ENCODE measurements at places on chromosomes 11 and 22. TPM values are rescaled to one million over a fixed set of nuclear protein-coding genes. Genes with fewer than 3 reads are reported as not detected.

GRCh38 chr11:110508786-110509185 lies 79.0 kb downstream of the FDX1 start:
- H3K27me3 ChIP-seq = no peaks in the 10 kb centered on the region
- no peaks in the 10 kb centered on the region for H3K4me1 ChIP-seq
- H3K36me3 ChIP-seq = no peaks in the 10 kb centered on the region
- DNase-seq = no peak
- no peak overlapping the region for H3K27ac ChIP-seq

The FOLR3 gene
- total RNA-seq = not detected

DNA sequence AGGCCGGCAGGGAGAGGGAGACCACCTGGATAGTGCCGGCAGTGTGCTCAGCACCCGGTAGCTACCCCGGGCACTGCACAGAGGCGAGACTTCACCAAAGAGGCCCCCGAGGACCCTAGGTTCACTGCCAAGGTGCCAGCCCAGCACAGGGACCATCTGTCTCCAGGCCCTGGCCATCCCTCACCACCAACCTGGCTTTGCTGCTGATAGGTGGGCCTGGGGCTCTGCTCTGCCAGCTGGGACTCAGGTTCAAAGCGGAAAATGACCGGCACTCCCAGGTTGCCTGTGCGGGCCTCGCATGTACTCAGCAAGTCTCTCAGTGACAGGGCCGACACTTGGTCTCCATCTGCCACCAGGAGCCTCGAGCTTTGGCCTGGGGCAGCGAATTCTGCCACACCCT lies 812.2 kb downstream of the BRD1 start:
- no peaks in the 10 kb centered on the region for H3K4me1 ChIP-seq
- H3K27me3 ChIP-seq = no peaks in the 10 kb centered on the region
- no peak overlapping the region for H3K27ac ChIP-seq
- no peak overlapping the region for H3K4me3 ChIP-seq
- no peaks in the 10 kb centered on the region for H3K36me3 ChIP-seq

DNA sequence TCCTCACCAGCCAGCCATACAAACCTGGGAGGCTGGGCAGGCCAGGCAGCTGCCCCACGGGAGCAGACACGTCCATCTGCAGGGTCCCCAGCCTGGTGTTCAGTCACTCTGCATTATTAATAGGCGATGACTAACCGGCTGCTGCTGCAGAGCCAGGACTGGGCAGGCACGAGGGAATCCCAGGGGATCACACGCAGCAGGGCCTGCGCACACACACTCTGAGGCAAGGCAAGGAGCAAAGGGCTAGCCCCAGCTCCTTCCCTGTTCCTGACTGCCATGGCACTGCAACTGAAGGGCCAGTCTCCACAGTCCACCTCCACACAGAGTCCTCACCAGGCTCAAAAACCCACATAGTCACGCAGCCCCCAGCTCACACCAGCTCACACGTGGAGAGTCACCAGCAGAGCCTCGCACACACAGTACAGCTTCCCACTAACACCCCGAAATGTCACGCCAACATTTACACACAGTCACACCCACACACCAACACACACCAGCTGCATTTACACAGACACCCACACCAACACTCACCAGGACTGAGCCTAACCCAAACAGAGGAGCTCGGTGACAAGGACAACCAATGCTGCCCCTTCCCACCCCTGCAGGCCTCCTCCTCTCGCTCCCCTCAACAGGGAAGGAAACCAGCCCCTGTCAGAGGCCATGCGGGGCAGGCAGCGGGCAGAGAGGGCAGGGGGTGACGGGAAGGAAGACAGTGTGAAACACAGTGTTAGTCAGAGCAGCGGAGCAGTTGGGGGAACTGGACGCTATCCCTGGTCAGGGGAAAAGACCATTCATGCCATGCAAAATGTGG lies 47.3 kb downstream of the NRXN2 start:
- H3K27ac ChIP-seq = no peak overlapping the region
- H3K4me1 ChIP-seq = no peaks in the 10 kb centered on the region
- no peak for DNase-seq
- no peaks in the 10 kb centered on the region for H3K36me3 ChIP-seq

GRCh38 chr11:64244966-64245365 lies 1.8 kb downstream of the PPP1R14B start:
- no peaks in the 10 kb centered on the region for H3K27me3 ChIP-seq
- H3K36me3 ChIP-seq = no peaks in the 10 kb centered on the region
- no peak for DNase-seq
- peak overlapping the region; percentile 67 for H3K27ac ChIP-seq
- H3K4me3 ChIP-seq = peak overlapping the region; percentile 66

DNA sequence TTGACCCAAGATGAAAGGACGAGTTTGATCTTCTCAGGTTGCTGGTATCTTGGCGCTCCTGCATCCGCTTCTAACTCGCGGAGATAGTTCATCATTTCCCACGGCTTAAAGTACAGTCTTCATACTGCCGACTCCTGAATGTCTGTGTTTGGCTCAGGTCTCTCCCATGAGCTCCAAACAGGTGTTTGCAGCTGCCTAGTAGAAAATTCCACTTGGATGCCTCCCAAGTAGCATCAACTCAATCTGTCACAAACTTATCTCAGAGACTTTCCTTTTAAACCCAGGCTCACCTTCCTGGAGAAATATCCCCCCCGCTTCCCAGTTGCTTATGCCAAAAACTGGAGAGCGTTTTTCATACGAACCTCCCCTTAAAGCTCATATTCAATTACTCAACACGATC lies 986.5 kb downstream of the TBC1D22A start:
- no peaks in the 10 kb centered on the region for H3K4me1 ChIP-seq
- no peaks in the 10 kb centered on the region for H3K27me3 ChIP-seq
- no peak for DNase-seq
- no peak overlapping the region for H3K4me3 ChIP-seq
- H3K36me3 ChIP-seq = no peaks in the 10 kb centered on the region

DNA sequence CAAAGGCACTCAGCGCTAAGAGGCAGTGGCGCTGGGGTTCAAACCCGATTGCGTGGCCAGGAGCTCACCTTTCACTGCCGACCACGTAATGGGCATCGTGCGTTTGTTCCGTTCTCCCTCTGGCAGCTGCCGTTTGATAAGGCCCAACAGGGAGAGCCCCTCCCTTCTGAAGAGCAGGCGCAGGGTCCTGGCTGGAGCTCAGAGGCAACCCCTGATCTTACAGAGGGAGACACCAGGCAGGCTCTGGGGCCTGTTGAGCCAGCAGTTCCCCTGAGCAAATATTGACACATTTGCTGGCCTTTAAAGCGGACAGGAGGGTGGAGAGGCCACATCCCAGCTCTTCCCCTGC lies 11.7 kb upstream of the C1QTNF6 start:
- peaks cover 37% of the 10 kb centered on the region for H3K4me1 ChIP-seq
- H3K27ac ChIP-seq = peak overlapping the region; percentile 45
- no peak for DNase-seq
- H3K4me3 ChIP-seq = peak overlapping the region; percentile 60
- no peaks in the 10 kb centered on the region for H3K27me3 ChIP-seq
- no peaks in the 10 kb centered on the region for H3K36me3 ChIP-seq

The NAALADL1 gene
- total RNA-seq = 10.8 TPM

The TSSK2 gene
- not detected for total RNA-seq

- peak overlapping the region; percentile 3 for H3K4me3 ChIP-seq
- peaks cover 67% of the 10 kb centered on the region for H3K4me1 ChIP-seq
- H3K27me3 ChIP-seq = no peaks in the 10 kb centered on the region
- DNase-seq = no peak
- no peaks in the 10 kb centered on the region for H3K36me3 ChIP-seq
- no peak overlapping the region for H3K27ac ChIP-seq
Observed at GRCh38 chr22:40183029-40183581, 5.4 kb downstream of the TNRC6B start.

DNA sequence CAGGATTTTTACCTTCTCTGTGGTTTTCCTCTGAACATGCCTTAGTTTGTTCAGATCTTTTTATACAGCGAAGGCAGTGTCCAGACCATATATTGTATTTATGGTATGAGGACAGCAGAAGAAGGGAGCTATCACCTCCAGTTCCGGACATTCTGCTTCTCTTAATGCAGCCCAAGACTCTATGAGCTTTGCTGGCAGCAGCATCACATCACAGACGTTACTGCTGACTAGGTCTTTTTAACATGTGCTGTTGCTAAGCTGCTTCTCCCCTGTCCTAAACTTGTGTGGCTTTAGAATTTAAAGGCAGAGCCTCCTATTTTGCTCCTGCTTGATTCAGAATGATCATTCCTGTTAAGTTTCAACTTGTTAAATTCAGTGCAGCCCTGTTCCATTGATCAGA lies 13.4 kb downstream of the MICAL2 start:
- H3K27ac ChIP-seq = peak overlapping the region; percentile 29
- H3K4me1 ChIP-seq = peaks cover 15% of the 10 kb centered on the region
- no peak overlapping the region for H3K4me3 ChIP-seq

- H3K4me3 ChIP-seq = no peak overlapping the region
- H3K27me3 ChIP-seq = no peaks in the 10 kb centered on the region
- no peaks in the 10 kb centered on the region for H3K4me1 ChIP-seq
- no peaks in the 10 kb centered on the region for H3K36me3 ChIP-seq
Observed at GRCh38 chr11:61707574-61707973, 27.4 kb downstream of the DAGLA start.

DNA sequence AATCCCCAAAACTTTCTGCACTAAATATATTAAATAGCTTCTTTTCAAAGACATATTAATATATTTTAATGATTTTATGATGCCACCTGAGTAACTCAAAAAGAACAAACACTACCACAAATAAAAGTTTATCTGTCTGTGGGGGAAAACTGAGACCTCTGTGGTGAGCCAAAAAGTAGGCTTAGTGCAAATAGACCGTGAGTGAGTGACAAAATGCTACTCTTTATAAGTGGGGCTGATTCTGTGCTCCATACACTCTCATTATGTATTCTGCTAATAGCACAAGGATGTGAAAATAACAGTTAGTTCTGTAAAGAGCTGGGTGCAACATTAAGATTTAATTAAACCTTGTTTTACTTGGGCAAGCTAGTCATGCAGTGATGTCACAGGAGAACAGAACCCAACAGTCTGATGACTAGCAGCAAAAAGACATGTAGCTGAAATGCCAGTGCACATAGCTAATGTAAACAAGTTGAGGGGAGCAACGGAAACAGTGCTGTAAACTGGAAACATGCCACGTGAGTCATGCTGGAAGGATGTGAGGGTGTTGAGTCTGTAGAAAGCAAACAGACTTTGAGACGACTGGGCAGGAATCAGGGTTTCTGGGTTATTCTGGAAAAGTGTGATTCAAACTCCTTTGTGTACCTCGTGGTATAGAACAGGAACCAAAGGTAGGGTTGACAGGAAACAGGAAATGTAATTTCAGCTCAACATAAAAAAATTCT lies 1130.4 kb downstream of the LRRC4C start:
- no peaks in the 10 kb centered on the region for H3K27me3 ChIP-seq
- no peak for DNase-seq
- H3K4me3 ChIP-seq = no peak overlapping the region
- no peak overlapping the region for H3K27ac ChIP-seq
- no peaks in the 10 kb centered on the region for H3K4me1 ChIP-seq

DNA sequence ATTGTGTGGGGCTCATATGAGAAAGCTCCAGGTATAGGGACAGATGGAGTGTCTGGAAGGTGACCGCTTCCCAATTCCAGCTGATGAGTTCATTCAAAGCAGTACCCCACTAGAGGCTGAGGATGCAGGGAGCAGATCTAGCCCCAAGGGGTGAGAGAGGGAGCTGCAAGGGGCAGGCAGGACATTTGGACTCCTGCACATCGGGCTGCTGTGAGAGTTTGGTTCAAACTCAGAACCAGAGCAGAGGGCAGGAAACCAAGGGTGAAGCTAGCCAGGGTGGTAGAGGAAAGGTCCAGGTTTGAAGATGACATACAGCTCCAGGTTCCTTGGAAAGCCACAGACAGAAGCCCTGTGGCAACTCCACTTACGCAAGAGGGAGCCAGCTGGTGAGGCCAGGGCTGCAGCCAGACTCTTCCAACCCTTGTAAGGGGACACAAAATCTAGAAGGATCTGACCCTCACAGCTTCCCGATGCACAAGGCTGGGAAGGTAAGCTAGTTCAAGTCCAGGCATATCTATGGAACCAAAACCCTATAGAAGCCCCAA lies 1.9 kb downstream of the CSNK2A3 start:
- H3K4me1 ChIP-seq = no peaks in the 10 kb centered on the region
- H3K27ac ChIP-seq = no peak overlapping the region
- H3K36me3 ChIP-seq = no peaks in the 10 kb centered on the region
- no peak overlapping the region for H3K4me3 ChIP-seq
- no peak for DNase-seq

The LRRC10B gene
- not detected for total RNA-seq

- no peak overlapping the region for H3K4me3 ChIP-seq
- DNase-seq = no peak
- no peaks in the 10 kb centered on the region for H3K36me3 ChIP-seq
Observed at GRCh38 chr11:32386770-32387377, 48.5 kb downstream of the WT1 start.

DNA sequence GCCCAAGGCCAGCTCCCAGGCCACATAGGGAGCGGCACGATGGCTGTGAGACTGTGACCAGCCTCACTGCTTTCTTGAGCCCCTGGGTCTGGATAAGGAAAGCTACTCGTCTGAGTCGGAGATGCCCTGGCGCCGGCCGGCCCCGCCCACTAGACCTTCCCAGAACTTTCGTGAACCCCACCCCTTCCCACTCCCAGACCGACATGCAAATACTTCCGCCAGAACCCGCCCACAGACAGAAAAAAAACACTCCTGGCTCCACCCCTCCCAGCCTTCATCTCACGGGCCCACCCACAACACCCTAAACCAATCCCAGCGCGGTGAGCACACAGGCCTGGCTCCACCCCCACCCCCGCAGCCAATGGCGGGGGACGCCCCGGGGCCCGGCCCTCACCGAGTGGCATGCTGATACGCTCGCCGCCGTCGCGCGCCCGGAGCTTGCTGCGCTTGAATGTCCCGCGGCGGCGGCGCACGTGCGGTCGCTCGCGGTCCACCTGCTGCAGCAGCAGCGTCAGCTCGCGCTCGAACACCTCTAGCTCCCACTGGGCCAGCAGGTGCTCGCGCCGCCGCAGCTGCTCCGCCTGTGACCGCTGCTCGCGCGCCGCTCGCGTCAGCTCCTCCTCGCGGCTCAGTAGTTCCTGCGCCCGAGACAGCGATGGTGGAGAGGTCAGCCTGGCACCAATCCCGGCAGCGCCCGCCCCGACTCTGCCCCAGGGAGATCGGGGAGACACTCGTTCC lies 7.0 kb downstream of the MAP3K11 start:
- peaks cover 14% of the 10 kb centered on the region for H3K36me3 ChIP-seq
- H3K27me3 ChIP-seq = no peaks in the 10 kb centered on the region
- no peak for DNase-seq
- H3K4me1 ChIP-seq = peaks cover 22% of the 10 kb centered on the region
- H3K27ac ChIP-seq = no peak overlapping the region

The ZC3H12C gene
- 1.5 TPM for total RNA-seq

The CDCA5 gene
- total RNA-seq = 98.8 TPM
